Stimulated activated naive CD4-positive, alpha-beta T cell treated with Interleukin-2 at 50 U/mL for 16 hours (primary cell): ENCODE measurements at places on chromosomes 2 and 18.

GRCh38 chr2:42494355-42495233 is 812 bp upstream of the KCNG3 start:
- DNase-seq, result peak; percentile 73

GRCh38 chr18:53644799-53645471 is 579.5 kb downstream of the MBD2 start:
- no peak for DNase-seq

DNA sequence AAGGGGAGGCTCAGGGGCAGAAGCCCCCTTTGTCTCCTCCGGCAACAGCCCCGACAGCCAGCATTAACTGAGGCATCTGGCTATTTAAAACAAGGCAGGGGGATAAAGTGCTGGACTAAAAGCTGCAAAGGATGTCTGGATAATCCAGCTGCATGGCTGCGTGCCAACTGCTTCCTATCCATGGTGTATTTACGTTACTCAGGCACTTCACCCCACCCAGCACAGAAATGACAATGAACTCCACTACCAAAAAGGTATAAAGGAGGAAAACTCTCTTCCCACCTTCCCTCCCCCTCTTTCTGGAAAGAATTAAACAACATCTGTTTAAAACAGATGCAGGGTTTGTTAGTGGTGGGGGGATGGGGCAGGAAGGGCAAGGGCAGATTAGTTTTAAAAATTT is 82.5 kb downstream of the SPRED2 start:
- no peak for DNase-seq

DNA sequence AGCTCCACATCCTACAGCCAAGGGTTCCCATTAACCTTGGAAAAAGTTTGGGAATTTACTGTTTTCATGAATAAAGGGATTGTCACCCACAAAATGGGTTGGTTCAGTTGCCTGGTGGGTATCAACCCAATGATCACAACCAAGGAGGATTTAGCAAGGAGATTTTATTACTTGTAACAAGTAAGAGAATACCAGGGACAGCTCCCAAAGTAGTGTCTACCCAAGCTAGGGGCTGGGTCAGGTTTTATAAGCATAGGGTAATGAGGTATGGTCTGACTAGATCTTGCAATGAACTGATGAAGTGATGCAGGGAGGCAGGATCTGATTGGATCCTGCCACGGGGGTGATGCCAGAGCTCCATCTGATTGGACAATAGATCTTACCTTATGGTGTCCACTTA is 681.8 kb downstream of the SLC4A3 start:
- DNase-seq, result no peak

- DNase-seq, result no peak
These were observed 33.9 kb upstream of the IKZF2 start for GRCh38 chr2:213185147-213185822.

GRCh38 chr2:150847578-150847977 is 360.1 kb upstream of the RND3 start:
- DNase-seq, result no peak

- DNase-seq, result no peak
These were observed 119.5 kb downstream of the LIPG start for GRCh38 chr18:49681387-49681786.

DNA sequence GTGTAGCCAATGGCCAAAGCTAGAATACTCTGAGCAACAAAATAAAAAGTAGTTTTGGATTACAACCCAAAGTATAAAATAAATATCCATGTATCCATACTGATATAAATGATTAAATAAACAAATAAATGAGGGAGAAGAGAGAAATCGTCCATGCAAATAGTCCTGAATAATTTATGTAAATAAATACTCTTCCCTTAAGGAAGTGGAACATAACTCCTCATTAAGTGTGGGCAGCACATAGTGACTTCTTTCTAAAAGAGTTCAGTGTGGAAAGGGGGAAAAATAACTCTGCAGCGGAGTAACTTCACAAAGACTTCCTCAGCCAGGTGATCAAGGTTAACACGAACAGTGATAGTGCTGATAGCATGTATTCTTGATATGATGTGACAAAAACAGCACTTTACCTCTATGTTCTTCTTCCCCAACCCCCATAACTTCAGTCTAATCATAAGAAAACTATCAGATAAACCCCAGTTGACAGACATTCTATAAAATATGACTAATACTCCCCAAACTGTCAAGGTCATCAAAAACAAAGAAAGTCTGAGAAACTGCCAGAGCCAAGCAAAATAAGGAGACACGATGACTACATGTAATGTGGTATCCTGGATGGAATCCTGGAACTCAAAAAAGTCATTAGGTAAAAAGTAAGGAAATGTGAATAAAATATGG is 30.7 kb downstream of the METTL8 start:
- no peak for DNase-seq

DNA sequence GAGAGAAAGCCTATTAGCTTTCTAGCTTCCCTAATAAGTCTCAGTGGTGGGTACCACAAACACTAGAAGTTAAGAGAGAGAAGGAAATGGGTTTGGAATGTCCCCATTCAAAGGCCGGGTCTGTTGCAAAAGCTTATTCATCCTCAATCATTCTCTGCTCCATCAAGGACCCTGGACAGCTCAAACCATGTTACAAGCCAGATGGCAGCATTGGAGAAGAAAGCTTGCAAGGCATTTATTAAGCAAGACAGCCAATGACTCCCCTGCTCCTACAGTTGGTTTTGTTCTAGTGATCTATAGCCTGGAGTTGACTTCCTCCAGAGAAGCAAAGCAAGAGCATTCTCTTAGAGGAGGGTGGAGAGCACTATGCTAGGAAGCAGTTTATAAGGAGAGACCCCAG is 86.9 kb upstream of the LMAN1 start:
- no peak for DNase-seq

- peak; percentile 52 for DNase-seq
These were observed 18.8 kb upstream of the HAAO start for GRCh38 chr2:42810971-42811811.

- no peak for DNase-seq
These were observed 152.8 kb downstream of the INHBB start for GRCh38 chr2:120498576-120499394.

GRCh38 chr2:43221763-43222474 is 4.5 kb downstream of the ZFP36L2 start:
- DNase-seq, result peak; percentile 28

DNA sequence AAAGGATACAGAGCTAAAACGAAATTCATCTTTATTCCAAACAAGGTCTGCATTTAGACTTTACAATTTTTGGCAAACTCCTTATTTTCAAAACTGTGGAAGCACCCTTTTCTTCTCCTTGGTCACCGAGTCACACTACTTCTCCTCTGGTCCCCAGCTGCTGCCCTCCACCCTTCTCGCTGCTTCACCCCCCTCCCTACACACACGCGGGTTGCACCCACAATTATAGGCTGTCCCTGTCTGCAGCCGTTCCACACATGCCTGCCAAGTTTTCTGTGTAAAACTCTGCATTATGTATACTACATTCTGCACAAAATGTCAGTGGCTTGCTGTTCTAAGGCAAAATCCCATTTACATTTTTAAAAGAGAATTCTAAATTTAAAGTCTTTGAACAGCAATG is 63.5 kb downstream of the PTPN2 start:
- no peak for DNase-seq

- DNase-seq, result no peak
These were observed 8.9 kb upstream of the MMADHC start for GRCh38 chr2:149596471-149596870.

GRCh38 chr2:139478165-139478914 is 698.1 kb upstream of the NXPH2 start:
- DNase-seq, result no peak

DNA sequence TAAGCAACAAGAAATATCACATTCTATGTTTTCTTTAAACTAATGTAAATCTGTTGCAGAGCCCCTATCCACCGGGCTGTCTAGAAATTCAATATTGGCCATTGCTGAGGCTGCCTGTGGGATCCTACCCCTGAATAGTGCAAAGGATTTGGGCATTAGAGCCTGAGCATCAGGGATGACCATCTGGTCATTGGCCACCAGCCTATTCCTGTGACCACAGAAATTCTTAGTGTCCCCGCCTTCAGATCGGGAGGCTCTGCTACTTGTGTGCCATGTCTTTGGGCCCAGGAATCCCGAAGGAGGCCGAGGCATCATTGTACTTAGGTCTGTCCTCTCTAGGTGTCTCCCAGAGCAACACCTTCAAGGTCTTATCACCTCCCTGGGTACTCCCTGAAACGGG is 73.8 kb downstream of the HRH4 start:
- no peak for DNase-seq

- no peak for DNase-seq
These were observed 879.8 kb downstream of the CPS1 start for GRCh38 chr2:211436182-211436581.

DNA sequence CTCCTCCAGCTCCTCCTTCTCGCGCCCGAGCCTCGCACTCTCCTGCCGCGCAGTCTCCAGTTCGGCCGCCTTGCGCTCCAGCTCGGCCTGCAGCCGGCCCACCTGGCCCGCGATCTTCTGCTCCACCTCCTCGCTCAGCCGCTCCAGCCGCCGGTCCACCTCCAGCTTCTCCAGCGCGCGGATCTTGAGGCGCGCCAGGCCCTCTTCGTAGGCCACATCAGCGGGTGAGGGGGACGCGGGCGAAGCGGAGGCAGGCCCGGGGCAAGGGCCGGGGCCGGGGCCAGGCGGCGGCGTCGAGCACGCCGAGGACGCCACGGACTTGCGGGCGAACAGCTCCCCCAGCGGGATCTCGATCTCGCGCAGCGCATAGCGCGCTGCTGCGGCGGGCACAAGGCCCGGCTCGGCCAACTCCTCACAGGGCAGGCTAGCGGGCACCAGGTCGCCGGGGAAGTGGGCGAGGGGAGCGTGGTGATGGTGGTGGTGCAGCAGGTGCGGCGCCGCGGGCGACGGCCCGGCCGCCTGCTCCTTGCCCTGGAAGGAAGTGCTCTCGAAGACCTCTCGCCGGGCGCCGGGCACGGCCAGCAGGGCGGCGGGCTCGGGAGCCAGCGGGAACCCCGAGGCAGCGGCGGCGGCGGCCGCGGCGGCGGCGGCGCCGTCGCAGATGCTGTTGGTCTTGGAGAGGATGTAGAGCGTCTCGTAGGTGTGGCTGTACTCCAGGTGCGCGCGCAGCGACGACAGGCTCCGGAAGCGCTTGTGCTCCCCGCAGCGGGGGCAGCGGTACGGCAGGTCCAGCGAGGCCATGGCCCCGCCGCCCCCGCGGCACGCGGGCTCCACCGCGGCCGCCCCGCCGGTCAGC is 15.2 kb downstream of the FBXO41 start:
- peak; percentile 67 for DNase-seq

- no peak for DNase-seq
These were observed 199.1 kb upstream of the CCDC150 start for GRCh38 chr2:196440413-196440812.

DNA sequence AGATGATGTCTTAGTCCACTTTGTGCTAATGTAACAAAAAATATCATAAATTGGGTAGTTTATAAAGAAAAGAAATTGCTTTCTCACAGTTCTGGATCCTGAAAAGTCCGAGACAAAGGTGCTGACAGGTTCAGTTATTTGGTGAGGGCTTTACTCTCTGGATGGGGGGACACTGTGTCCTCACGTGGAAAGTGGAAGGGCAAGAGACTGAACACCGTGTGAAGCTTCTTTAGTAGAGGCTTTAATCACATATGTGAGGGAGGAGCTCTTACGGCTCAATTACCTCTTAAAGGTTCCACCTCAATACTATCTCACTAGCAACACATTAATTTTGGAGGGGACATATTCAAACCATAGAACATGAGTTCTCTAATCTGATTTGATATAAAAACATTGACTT is 204.3 kb downstream of the FSIP2 start:
- no peak for DNase-seq

GRCh38 chr2:216362730-216363129 is 9.6 kb downstream of the MARCHF4 start:
- DNase-seq, result no peak
